ENCODE measurements at places on chromosomes 5 and 9.

GRCh38 chr5:110377943-110378342 lies 348.5 kb downstream of the TMEM232 start:
- no peak for DNase-seq

DNA sequence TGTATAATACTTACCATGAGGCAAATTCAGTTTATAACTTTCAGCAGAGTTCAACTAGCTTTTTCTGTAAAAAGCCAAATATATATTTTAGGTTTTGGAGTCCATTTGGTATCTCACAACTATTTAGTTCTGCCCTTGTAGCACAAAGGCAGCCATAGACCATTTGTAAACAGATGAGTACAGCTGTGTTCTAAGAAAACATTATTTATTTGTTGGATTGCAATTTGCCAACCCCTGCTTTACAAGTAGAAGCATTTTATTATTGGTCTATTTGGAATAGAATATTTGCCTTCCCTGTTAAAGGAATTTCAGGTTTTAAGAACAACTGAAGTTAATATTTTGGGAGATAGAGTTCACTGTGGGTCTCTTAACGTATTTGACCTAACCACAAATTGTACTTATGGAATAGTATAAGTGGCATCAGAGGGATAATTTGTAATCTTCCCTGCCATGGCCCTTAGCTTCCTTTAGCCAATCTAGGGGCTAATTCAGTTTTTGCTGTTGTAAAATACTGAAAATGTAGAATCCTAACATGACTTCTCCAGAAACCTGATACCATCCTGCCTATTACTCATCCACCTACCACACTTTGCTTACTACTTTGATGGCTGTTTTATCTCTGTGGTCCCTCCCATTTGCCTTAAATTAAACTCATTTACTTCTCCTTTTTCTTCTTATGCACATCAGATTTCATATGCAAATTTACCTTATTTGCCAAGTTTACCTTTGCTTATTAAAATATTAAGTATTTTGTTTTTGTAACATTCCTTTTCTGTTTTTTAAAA lies 109.2 kb downstream of the DMXL1 start:
- DNase-seq, result no peak

DNA sequence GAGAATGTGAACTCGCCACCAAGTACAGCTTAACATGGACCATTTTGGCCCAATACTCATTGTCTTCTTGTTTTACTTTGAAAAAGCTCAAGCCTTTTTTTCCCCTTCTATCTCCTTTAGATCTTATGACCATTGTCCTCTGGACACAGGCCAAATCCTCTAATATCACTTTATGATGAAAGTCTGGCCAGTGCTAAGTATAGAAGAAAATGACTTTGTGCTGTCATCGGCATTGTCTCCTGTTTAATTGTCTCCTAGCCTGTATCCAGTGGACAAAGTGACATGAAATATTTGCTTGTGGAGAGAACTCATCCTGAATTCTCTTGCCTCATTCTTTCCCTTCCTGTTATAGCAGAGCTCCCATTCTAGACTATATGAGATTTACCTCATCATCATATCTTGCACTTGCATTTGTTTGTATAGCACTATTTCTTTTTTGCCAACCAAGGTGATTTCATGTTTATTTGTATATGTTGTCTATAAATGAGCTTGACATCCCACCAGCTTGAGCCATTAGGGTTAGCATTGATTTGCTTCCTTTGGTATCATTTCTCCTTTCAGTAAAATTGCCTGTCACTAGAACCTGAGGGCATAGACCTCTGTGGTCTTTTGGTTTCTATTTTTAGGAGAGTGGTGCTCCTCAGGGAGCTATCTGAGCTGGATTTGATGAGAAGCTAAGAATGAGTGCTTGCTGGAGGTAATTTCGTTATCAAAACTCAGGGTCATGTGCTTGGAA lies 18.8 kb upstream of the TNFAIP8 start:
- DNase-seq, result no peak

DNA sequence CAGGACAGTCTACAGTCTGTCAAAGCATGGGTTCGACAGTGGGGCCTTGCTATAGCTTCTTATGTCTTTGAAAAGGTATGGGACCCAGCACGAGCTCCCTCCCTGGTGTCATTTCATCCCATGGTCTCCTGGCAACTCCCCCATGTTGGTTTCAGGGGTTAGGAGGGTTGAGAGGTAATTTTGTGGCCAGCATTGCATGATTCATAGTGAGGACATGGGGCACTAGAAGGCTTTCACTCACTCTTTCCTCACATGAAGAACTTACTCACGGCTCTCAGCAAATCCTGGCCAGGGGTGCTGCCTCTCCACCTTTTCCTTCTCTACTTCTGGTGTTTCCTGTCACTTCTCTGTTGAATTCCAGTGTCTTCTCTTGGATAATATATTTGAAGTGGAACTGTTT lies 134.7 kb upstream of the TNPO1 start:
- no peak for DNase-seq

- DNase-seq, result no peak
These were observed 471.4 kb downstream of the MAN2A1 start for GRCh38 chr5:110161162-110161561.

GRCh38 chr9:92187989-92188714 lies 72.9 kb upstream of the SPTLC1 start:
- no peak for DNase-seq

- no peak for DNase-seq
These were observed 45.5 kb downstream of the SPIN1 start for GRCh38 chr9:88433583-88434255.

- DNase-seq, result no peak
These were observed 37.1 kb downstream of the DNAJB5 start for GRCh38 chr9:35026671-35027070.

- no peak for DNase-seq
These were observed 208.5 kb downstream of the ARHGAP26 start for GRCh38 chr5:142978726-142979125.

DNA sequence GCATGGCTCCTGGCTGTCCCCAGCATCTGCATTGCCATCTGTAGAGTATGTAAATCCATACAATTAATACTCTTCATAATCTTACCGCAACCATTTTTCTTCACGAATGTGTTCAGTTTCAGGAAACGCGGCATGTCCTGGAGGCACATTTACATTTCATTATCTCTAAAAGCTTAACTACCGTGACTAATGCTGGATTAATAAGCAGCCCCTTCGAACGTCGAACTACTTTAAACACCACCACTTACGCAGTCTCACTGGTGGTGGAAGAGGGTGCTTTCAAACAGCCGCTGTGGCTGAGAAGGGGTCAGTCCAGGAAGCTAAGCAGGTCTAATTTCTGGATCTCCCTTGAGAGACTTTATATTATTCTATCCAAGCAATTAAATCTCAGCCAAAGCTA lies 85.6 kb downstream of the C5orf15 start:
- DNase-seq, result no peak

- no peak for DNase-seq
These were observed 46.4 kb upstream of the PSD2 start for GRCh38 chr5:139749242-139749641.

All from stimulated activated CD4-positive, alpha-beta T cell treated with anti-CD3 and anti-CD28 coated beads, Interleukin-12 subunit alpha, Interleukin-12 subunit beta, amount 100 ng/mL, for 24 hours (primary cell).